Activated CD4-positive, alpha-beta memory T cell treated with anti-CD3 and anti-CD28 coated beads, Interleukin-2, amount 10 ng/mL, durations not matched to agents 7 days and 5 days (primary cell): ENCODE measurements at places on chromosomes 3 and 15. TPM values are rescaled to one million over a fixed set of nuclear protein-coding genes. Genes with fewer than 3 reads are reported as not detected.

GRCh38 chr15:99857836-99858235 is 124.6 kb upstream of the LYSMD4 start:
- no peak overlapping the region for H3K4me3 ChIP-seq
- H3K36me3 ChIP-seq = peaks cover 3% of the 10 kb centered on the region
- no peak for DNase-seq
- peaks cover 2% of the 10 kb centered on the region for H3K4me1 ChIP-seq

GRCh38 chr15:80823120-80823519 is 44.0 kb downstream of the CEMIP start:
- H3K36me3 ChIP-seq = no peaks in the 10 kb centered on the region
- peaks cover 9% of the 10 kb centered on the region for H3K27me3 ChIP-seq
- no peak overlapping the region for H3K27ac ChIP-seq
- no peaks in the 10 kb centered on the region for H3K4me1 ChIP-seq
- no peak for DNase-seq

GP9 gene
- total RNA-seq = not detected

- H3K27me3 ChIP-seq = peaks cover 9% of the 10 kb centered on the region
- H3K4me3 ChIP-seq = no peak overlapping the region
- no peak overlapping the region for H3K27ac ChIP-seq
These were observed 43.8 kb upstream of the SLC6A6 start for GRCh38 chr3:14358426-14359211.

GRCh38 chr3:4515916-4516579 is 22.9 kb downstream of the ITPR1 start:
- H3K4me3 ChIP-seq = no peak overlapping the region
- peaks cover 12% of the 10 kb centered on the region for H3K36me3 ChIP-seq
- no peak for DNase-seq
- H3K4me1 ChIP-seq = peaks cover 31% of the 10 kb centered on the region
- H3K27me3 ChIP-seq = no peaks in the 10 kb centered on the region
